ENCODE measurements at places on chromosomes 16 and 17.

DNA sequence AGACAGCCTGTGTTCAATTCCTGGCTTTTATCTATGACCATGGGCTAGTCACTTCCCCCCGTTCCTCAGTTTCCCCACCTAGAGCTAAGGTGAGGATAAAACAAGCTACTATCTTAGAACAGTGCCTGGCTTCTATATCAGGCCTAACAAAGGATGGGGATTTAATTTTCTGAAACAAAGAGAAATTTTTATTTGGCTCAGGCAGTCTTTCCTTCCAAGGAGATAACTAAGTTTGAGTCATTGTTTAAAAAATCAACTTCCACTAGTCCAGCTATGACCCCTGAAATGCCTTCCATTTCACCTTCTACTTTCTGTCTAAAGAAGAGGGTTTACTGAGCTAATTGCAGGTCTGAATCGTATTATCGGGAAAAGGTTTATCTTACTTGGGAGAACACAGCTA is 99.0 kb downstream of the CMIP start:
- no peak for DNase-seq

GRCh38 chr16:23276821-23277220 is 25.3 kb upstream of the SCNN1B start:
- no peak for DNase-seq

GRCh38 chr17:79137789-79138165 is 63.2 kb downstream of the ENGASE start:
- DNase-seq, result no peak

GRCh38 chr17:42050393-42051012 is at the start of gene C17orf113:
C17orf113 (minus strand) TSS chr17:42050601; CDS start chr17:42043376, 7,225 bp downstream.
- no peak for DNase-seq

DNA sequence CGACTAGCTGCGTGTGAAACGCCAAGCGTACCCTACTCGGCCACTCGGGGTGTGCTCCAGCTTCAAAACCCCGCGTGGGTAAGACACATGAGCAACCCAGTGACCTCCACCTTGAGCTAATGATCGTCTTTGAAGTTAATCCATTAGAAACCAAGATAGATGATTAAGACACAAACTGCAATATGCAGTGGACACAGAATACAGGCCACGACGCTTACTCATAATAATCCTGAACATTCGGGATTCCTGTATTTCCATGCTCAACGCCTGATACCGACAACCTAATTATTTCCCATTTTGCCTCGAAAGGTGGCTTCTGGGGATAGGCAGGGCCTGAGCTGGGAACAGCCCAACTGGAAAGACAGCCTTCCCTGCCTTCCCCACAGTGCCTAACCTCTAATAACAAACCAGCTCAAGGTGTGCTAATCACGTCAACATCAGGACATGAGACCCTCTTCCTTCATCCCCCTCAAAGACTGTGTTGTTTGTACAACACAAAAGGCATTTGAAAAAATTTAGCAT is 504 bp upstream of the COPRS start:
- DNase-seq, result no peak

DNA sequence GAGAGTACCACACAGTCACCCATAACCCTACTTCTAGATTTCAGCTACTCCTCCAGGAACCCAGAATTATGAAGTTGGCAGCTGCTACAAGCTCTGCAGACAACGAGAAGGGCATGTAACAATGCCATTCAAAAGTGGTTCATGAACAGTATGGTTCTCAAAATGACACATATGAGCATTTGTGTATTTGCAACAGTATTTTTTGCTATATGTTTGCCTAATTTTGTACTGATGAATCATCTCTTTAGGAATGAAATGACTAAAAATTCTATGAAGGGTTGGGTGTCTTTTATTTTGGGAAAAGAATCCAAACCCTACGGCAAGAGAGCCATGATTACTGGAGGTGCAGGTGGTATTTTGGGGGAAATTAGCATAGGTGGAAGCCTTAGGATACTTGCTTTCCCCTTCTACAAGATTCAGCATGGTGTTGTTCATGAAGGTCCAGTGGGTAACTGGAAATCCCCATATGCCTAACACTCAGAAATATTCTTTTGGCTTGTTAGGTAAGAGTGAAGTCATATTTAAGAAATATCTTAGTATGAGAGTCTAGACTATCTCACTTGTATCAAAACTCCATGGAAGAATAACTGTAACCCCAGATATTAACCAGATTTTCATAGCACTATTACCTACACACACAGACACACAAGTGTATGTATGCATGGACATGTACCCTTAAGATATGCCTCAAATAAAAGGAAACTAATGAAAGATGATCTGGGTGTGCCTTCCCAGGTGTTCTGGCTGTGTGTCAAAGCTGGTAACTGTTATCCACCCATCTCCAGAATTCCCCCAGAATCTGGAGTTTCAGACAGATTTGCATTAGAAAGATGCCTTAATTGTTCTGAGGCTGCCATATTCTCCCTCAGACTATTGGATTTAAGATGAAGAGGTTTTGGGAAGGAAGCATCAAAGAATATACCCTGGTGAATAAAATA is 688.2 kb upstream of the SOX9 start:
- DNase-seq, result no peak

- DNase-seq, result no peak
These were observed 32.4 kb downstream of the FOXK2 start for GRCh38 chr17:82551779-82552457.

DNA sequence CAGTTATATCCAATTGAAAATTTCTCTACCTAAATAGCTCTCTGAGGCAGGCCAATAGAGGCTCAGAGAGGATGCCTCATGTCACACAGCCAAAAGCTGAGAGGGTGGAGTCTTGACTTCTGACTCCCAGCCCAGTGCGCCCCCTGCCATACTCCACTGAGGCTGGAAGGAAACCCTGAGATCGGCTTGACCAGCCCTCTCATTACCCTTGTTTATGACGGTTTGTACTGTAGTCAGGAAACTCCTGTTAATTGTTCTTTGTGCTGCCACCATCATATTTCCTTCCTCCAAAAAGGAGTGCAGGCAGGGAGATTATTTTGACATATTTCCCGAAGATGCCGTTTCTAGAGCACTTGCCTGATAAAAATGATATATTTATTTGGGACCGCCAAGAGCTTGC is 107.9 kb downstream of the AIPL1 start:
- no peak for DNase-seq

DNA sequence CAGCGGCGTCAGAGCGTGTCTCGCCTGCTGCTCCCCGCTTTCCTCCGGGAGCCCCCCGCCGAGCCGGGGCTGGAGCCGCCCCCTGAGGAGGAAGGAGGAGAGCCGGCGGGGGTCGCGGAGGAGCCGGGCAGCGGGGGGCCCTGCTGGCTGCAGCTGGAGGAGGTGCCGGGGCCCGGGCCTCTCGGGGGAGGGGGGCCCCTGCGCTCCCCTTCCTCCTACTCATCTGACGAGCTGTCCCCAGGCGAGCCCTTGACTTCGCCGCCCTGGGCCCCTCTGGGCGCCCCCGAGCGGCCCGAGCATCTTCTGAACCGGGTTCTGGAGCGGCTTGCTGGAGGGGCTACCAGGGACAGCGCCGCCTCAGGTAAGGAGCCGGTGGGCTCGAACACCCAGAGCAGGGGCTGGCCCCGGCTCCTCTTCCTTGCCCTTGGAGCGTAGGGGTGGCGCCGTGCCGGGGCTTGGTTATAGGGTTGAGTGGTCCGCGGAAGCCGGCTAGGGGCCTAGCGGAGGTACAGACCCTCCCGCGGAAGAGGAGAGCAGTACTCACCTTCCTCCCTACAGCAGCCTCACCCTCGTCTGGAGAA is 841 bp downstream of the RAPGEFL1 start:
- DNase-seq, result no peak

GRCh38 chr16:49405530-49405929 is 31.9 kb downstream of the C16orf78 start:
- DNase-seq, result no peak

- DNase-seq, result no peak
These were observed 31.3 kb upstream of the NAT9 start for GRCh38 chr17:74807441-74807840.

DNA sequence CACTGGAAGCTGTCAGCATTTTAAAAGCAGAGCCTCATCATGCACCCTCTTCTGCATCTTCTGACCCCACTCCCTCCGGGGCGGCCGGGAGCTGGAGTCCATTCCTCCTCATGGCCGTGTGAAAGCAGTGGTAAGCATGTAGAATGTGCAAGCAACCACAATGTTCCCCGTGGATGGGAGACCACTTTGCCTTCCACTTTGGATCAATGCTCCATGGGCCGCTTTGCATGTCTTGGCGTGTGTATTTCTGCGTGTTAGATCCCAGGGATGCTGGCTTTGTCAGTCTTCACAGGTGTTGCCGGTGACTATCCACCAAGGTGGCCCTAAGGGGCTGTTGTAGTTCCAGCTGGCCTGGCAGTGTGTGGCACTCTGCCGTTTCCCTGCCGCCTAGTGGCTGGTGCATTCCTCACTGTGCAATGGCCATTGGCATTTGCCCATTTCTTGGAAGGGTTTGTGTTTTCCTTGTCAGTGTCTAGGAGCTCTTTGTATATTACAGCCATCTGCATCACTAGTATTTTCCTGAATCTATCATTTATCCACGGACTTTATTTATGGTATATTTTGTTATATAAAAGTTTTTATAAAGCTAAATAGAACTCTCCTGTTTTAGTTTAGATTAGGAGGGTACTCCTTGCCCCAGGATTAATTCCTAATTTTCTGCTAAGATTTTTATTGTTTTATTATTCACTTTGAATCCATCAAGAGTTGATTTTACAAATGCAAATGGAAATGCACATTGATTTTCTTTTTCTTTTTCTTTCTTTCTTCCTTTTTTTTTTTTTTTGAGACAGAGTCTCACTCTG is 5.8 kb upstream of the ALDH3A1 start:
- DNase-seq, result no peak
